ENCODE measurements at places on chromosomes 16 and 17.

DNA sequence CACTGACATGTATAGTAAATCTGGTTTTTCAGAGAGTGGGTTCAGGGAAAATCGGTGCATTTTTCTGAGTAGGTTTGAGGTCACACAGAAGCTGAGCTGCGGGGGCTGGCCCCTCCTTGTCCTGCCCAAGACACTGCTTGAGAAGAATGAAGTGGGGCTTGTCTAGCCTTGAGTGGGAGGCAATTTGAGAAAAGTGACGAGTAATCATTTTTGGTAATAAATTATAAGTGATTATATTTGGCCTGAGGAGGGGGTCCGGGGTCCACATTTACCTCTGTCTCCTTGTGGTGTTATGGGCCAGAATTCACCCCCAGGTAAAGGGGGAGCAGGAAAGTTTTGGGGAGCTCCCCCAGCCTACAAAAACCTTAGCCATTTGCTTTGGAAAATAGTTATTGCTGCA, 28.1 kb downstream of the WFDC1 start:
- DNase-seq = no peak

- DNase-seq = no peak
These were observed 9.0 kb downstream of the SMIM5 start for GRCh38 chr17:75642182-75642783.

DNA sequence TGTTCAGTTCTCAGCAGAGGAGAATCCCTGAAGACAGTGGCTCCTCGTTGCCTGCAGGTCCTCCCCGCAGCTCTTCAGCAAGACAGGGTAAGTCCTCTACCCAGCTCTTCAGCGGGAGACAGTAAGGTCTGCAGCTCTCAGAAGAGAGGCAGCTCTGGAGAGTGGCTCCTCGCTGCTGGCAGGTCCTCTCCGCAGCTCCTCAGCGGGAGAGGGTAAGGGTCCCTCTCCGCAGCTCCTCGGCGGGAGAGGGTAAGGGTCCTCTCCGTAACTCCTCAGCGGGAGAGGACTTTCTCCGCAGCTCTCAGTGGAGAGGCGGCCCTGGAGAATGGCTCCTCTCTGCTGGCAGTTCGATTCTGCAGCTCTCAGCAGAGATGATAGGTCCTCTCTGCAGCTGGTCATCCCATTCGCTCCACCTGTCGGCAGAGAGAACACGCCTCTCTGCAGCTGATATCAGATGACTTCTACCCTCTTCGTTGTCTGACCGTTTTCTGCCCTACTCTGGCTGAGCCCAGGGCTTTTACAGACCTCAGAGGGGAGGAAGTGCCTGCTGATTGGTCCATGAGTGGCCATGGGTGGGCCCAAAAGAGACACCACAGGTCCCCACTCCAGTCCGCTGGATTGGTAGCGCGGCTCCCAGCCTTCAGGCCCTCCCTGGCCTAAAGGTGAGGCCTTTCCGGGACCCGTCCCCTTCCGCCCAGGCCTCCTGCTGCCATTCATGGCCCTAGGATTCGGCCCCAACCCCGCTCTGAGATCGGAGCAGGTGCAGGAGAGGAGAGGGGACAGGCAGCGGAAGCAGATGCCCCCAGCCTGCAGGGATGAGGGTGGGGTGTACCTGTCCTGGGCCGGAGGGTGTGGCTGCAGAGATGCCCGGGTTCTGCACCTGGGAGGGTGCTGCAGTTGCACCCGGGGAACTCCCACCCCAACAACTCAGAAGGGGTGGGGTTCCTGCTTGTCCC, 11.9 kb upstream of the SHCBP1 start:
- no peak for DNase-seq

DNA sequence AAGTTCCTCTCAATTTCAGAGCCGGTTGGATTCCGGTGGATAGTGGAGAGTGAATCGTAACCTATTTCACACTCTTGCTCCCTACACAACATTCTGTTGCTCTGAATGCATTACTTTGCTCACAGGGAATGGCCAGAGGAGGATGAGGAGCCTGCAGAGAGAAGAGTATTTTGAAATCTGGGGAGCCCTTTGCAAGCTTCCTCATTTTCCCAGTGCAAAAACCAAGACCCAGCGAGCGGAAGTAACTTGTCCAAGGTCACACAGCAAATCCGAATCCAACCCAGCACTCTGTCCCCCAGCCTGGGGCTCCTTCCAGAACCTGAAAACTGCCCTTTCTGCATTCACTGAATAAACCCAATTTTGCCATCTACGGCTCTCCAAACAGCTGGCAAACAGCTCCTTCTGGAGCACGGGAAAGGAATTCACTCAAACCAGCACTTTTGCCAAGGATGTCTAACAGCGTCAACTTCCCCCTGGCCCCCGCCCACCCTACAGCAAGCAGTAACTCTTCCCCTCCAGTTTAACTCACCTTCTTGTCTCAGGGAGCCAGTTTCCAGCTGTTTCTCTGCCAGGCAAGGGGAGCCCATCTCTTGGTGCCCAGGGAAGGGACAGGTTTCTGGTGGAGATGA, 557 bp downstream of the KCNG4 start:
- no peak for DNase-seq

DNA sequence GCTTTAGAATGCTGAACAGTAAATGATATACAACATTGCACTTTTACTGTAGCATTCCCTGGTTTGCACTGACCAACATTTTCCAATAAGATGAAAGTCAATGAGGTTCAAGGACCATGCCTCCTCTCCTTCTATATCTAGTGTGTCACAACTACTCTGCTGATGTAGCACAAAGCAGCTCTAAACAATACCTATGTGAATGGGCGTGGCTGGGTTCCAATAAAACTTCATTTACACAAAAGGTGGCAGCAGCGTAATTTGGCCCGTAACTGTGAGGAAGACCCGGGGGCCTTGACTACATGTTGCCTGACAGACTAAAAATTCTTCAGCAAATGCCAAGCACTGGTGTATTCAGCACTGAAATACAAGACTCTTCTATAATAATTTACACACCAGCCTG, 6.5 kb downstream of the SRP68 start:
- DNase-seq = no peak

- no peak for DNase-seq
These were observed 6.5 kb downstream of the RNF157 start for GRCh38 chr17:76233588-76234353.

- DNase-seq = no peak
These were observed 157.2 kb downstream of the SNX29 start for GRCh38 chr16:12133729-12134128.
